ENCODE measurements at places on chromosomes 5 and 9.

- DNase-seq, result no peak
Observed at GRCh38 chr5:138927979-138928378, 52.8 kb upstream of the LRRTM2 start.

GRCh38 chr5:124252191-124252638 lies 494.2 kb downstream of the ZNF608 start:
- no peak for DNase-seq

DNA sequence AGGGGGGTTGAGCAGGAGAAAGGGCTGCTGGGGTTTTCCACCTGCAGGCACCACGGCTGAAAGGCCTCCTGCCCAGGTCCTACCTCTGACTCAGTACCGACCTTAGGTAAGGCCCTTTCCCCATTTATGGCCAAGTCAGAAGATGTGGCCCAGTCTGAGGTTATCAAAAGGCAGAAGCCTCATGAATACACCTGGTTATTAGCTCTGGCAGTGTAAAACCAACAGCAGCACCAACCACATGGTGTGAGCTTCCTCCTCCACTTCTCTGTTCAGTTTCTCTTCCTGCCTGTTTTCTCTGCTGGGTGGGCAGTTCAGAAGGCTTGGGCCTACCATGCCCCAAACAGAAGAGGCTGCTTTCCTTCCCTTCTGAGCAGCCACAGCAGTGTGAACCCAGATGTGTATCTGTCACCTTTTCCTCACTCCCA lies 86.9 kb downstream of the UGCG start:
- DNase-seq, result no peak

DNA sequence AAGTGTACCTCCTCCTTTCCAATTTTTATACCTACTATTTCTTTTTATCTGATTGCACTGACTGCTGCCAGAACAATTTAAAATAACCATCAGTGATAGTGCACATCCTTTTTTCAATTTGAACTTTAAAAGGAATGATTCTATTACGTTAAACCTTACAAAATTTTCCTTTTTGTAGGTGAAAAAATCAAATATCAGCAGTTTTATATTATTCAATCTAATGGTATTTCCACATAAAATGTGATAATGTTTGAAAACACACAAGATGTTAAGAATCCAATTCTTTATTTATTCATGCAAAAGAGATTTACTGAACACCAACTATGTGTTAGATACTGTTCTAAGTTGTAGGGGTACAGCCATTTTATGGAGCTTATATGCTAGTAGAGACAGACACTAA lies 105.7 kb downstream of the GDNF start:
- no peak for DNase-seq
